ENCODE measurements at places on chromosomes 2 and 18.

GRCh38 chr2:181574321-181574720 is 82.6 kb downstream of the CERKL start:
- DNase-seq, result peak; percentile 88

DNA sequence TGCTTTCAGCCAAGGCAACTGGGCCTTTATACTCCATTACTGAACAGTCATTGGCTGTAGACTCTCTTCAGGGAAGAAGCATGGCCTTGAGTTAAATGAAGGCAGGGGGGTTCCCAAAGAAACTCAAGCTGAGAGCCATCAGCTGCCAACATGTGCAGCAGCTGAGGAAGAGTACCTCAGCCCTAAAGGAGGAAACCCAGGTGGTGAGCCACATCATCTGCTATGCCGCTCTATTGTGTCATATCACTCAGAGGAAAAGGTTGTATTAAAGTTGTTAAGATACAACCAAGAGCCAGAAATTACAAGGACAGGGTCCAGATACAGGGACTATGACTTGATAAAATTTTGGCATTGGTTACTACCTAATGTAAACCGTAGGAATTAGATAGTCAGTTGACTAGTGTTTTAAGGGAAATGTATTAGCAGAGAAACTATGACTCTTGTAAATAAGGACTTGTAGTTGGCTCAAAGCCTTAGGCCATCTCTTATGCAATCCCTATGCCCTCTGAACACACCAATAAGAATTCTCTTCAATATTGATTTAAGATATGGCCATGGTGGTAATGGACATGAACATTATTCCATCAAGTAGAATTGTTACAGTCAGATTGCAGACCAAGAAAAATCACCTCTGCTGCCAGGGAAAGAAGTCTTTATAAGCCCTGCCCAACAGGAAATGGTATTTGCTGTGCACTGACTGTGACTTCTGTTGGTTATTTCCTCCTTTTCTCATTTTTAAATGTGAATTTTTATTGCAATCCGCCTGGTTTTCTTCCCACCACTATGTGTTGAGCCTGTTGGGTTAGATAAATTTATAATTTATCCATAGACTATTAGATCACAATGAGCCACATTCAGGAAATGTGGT is 9.2 kb upstream of the LRPPRC start:
- no peak for DNase-seq

DNA sequence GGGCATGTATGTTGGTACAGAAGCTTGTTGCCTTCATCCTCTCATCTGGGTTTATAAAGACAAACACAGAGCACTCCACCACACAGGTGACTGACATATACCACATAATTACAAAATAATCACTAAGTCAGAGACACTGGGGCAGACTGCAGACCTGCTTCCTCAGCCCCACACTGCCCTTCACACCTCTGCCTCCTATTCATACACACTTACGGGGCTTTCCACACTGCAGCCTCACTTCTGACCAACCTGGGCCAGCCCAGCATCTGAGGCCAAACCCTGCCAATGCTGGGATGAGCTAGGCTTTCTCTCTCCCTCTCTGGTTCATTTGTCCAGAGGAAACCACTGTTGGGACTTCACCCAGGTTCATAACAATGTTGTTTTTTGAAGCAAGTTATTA is 4.5 kb downstream of the EMX1 start:
- no peak for DNase-seq

GRCh38 chr18:38074298-38074876 is 508.8 kb upstream of the CELF4 start:
- no peak for DNase-seq

DNA sequence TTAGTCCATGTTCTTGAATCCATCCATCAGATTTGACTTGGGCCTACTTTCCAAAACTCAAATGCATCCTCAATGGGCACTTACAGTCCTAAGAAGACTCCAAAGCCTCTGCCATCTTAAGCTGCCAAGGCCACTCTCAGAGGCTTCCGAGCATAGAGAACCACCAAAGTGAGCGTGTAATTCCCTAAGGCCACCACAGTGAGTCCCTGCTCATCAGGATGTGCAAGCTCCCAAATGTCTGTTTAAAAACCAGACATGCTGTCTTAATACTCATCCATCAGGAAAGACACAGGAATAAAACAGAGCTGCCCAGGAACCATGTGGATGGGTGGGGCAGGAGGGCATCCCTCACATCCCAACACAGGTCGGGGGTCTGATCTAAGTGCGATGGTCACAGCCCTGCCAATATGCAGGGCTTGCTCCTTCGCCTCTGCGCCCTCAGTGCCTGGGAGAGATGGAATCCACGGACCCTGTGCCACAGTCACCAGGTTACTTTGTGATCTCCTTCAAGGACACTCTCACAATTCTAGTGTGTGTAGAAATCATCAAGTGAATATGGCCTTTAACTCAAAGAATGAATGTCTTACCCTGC is 80.4 kb downstream of the POLR1A start:
- no peak for DNase-seq

DNA sequence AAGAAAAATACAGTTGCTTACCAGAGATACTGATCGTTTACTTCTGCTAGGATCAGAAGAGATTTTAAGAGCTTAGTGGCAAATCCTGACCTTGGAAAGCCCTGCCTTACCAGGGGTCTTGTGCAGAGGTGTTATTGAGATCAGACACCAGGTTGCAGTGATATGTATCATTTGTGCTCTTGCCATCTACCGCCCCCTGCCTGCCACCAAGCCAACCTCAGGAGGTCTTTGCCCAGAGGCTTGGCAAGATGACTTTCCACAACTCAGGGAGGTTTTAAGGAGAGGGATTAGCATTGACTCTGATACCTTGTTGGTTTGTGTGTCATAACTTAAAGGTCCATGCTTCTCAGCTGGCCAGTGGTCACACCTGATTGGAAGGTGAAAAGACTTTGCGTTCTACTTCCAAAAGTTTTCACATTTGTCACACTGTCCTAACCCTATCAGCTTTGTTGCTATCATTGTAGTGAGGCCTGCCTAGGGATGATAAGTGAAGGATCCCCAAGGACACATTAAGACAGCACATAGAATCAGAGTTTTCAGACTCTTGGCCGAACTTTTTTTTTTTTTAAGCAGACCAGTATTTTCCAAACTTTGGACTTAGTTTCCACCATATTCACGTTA is 46.2 kb upstream of the MGAT5 start:
- peak; percentile 35 for DNase-seq

DNA sequence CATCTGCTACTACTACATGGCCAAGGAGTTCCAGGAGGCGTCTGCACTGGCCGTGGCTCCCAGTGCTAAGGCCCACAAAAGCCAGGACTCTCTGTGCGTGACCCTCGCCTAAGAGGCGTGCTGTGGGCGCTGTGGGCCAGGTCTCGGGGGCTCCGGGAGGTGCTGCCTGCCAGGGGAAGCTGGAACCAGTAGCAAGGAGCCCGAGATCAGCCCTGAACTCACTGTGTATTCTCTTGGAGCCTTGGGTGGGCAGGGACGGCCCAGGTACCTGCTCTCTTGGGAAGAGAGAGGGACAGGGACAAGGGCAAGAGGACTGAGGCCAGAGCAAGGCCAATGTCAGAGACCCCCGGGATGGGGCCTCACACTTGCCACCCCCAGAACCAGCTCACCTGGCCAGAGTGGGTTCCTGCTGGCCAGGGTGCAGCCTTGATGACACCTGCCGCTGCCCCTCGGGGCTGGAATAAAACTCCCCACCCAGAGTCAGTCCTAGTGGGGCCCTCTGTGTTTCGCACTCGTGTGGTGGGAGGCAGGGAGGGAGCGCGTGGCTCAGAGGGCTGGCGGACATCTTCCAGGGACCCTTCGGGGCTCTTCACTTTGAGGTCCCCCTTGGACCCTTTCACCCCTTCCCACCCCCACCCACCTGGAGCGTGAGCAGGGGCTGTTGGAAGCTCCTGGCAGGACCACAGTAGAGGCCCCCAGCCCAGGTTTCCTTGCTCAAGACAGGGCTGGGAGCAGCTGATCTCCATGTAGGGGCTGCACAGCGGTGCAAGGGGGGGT is 5.7 kb downstream of the GPR35 start:
- no peak for DNase-seq

DNA sequence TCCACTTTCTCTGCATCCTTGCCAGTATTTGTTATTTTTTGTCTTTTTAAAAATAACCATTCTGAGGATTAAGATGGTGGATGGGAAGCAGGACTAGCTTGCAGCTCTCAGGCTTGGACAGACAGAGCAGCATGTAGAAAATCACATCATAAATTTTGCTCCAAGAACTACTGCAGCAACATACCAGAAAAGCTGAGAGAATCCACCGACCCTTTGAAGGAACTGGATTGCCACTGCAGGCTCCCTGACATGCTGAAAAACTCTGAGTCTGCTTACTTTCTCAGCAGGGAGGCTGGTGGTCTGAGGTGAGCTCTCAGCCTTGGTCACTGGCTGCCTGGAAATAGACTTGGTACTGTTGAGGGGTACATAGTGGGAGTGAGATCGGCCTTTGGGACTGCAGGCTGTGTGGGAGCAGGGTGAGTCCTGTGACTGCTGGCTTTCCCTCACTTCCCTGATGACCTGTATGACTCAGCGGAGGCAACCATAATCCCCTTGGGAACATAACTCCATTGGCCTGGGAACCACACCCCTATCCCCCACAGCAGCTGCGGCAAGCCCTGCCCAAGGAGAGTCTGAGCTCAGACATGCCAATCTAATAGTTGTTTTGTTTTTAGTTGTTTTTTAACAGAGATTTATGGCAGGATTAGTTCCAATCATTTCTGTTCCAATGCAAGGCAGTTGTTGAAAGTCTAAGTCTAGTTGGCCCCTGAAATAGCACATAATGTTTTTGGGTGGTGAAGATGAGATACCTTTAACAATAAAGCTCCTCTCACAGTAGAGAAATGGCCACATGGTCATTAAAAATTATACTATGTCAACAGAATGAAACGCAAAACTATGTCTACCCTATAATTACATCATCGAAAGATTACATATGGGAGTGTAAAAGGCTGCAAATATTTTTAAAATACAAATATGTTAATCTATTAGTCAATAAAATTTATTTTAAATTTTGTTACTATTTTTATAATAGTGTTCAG is 414.2 kb upstream of the CHAC2 start:
- peak; percentile 55 for DNase-seq

DNA sequence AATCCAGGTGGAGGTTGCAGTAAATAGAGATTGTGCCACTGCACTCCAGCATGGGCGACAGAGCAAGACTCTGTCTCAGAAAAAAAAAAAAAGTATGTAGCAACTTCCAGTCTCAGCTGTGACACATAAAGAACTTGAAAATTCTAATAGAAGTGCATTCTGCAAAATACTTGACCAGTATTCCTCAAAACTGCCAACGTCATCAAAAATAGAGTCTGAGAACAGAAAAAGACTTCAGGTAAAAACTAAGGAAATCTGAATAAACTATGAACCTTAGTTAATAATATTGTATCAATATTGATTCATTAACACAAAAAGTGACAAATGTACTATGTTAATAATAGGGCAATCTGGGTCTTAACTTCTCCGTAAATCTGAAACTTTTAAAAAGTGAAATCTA is 76.7 kb upstream of the WDR75 start:
- DNase-seq, result no peak

All from DMS 273 treated with DMSO at 0.1 percent for 48 hours (cell line).